ENCODE measurements at places on chromosomes 1 and 21.

DNA sequence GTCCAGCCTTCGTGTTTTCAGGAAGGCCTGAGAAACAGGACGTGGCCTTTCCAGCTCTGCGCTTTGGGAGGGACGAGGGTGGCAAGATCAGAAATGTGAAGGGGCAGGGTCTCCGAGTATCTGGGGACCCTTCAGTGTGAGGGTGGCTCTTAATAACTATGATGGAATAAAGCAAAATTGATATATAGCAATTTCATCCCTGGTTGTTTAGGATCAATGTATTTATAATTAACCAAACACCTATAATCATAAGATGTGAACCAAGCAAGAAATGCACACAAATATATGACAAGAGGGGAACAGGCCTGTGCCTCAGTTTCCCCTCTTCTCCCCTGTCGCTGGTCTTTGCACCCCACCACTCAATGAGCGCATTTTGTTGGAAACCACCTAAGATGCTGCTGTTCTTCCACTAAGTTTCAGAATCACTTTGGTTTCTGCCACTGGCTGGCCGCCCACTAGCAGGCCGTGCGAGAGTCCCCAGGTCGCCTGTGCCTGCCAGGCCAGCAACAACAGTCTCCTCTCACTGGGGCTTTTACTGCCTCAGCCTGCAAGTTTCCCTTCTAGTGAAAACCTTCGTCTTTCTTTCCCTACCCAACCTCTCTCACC lies 36.6 kb downstream of the UBASH3A start:
- no peak for DNase-seq

DNA sequence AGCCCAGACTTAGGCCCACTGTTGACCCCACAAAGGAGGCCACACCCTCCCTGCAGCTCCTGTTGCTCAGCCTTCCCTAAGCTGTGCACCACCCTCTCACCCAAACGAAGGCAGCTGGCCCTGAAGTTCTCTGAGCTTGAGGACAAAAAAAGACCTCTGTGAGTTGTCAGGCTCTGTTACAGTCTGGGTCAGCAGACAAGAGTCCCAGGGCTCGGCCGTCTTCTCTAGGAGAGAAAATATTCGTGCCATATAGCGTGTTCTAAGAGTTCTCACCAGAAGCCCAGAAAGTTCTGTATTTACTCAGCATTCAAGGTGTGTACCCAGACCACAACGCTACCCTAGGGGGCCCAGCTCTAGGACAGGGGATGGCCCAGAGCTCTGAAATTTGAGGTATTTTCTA lies 25.5 kb upstream of the LYST start:
- DNase-seq = no peak

DNA sequence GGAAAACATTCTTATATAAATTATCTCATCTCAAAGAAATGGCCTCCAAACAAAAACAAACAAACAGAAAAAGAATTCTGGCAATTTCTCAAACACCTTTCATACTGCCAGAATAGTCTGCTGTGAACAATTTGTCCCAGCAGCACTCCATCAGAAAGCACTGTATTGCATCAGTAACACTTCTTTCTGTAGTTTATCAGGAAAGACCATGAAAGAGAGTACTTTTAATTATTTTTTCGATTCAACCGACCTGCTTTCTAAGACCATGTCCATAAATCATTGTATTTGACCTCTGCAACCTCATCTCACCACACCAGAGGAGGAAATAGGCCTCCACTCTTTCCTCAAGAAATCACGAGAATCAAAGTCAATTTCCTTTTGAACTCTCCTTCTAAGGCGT lies 1579.9 kb downstream of the MRPL39 start:
- no peak for DNase-seq

DNA sequence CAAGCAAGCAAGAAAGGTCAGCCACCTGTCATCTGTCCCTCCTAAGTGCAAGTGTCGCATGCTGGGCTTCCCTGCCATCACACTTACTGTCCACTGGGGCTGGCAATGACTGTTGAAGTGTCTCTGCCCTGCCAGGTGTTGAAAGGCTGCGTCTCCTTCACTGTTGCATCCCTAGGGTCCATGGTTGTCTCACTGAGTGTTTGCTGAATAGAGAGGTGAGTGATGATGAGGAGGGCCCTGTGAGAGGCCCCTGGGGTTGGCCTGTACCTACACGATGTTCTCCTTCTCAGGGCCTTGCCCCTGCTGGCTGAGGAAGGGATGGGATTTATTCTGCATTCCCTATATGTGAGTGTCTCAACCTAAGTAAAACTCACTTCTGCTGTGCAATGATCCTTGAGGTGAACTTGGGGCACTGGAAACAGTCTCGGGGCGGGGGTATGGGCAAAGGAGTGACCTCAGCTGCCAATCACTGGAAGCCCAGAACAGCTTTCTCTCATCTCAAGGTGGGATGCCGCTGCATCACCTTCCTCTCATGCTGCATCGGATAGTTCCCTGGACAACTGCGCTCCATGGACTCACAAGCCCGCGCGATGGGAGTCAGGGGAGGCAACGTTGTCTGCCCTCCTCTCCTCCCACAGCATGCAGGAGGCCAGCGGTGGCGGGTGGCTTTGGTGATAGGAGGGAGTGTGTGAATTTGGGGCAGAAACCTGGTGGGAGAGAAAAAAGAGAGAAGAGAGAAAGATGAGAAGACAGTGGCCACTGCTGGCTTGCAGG lies 35.8 kb upstream of the SOX13 start:
- no peak for DNase-seq

DNA sequence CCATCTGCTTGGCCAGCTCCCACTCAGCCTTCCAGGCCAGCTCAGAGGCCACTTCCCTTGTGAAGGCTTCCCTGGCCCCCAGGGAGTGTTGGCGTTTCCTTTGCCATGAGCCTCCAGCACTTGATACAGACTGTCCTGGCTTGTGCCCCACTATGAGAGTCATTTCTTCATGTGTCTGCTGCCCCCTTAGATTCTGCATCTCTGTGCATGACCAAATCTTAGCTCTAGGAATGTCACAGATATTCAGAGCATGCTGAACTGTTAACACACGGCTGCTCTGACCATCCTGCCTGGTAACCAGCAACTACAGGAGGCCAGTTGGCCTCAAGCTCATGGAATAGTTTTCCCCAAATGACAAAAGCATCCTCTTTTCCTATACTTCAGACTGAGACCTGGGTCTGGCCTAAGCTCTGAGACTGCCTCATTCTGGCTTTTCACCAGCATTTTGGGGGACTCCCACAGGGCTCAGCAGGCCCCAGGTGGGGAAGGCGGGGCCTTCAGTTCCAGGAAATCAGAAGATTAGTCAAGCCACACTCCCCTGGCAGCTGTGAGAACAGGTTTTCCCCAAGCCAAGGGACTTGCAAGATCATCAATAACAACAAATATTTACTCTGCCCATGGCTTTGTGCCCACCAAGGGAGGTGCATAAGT lies 182.6 kb upstream of the EDN2 start:
- peak; percentile 28 for DNase-seq

- DNase-seq = no peak
These were observed 27.8 kb upstream of the LYPD8 start for GRCh38 chr1:248783367-248783766.

GRCh38 chr1:92909321-92909720 lies 51.9 kb downstream of the DIPK1A start:
- DNase-seq = peak; percentile 95

DNA sequence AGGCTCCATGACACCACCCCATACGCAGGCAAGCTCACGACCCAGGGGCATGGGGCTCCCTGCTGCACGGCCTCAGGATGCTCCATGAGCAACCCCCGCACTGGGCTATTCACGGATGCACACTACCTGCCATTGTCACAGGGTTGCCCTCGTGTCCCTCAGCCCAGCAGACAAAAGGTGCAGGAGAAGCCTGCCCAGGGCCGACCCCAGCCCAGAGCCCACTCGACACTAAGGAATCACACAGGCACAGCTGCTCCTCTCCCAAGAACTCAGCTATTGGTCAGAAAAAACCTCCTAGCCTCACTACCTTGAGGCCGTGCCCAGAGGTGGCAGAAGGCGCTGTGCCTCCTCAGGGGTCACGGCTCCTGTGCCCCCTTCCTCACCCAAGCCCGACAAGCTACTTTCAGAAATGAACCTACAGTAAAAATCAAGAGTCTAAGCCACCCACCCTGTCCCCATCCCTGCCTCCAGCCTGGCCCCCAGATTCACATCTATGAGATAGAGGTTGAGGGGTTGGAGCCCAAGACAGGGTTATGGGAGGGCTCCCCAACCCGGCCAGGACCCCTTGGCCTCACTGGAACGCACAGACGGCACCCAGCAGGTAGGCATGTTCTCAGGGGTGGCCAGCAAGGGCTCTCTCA lies 6.4 kb upstream of the SPATC1L start:
- DNase-seq = no peak
